Effector CD8-positive, alpha-beta T cell (primary cell): ENCODE measurements at places on chromosomes 11 and 22.

DNA sequence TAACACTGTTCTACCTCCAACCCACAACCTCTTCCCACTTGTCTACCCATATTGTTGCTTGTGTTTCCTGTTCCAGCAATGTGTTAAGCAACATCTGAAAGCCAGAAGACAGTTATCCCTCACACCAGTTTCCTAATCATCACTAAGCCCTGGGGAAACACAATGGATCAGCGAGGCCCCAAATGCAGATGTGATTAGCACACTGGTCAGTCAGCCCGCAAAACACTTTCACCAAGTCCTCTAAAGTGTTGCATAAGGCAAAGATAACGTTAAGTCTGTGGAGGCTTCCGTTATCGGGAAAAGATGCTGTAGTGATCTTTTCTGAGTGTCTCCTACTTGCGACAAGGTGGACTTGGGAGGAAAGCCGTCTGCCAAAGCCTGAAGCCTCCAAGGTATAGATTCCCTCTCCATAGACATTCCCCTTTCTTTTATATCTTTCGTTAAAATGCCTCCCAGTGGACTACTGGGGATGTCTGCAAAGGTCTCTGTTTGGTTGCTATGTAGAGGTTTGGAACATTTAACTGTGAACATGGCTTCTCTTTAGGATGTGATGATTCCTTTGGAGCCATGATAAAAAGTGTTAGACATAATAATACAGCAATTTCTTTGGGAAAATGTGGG is at the start of gene MS4A3:
Gene MS4A3 (plus strand): TSS at position 317 of the 621 bp plus-strand sequence. CDS start 4,496 bp downstream, outside the sequence.
- DNase-seq: no peak

- DNase-seq: no peak
These were observed 28.2 kb upstream of the E2F8 start for GRCh38 chr11:19268909-19269308.

DNA sequence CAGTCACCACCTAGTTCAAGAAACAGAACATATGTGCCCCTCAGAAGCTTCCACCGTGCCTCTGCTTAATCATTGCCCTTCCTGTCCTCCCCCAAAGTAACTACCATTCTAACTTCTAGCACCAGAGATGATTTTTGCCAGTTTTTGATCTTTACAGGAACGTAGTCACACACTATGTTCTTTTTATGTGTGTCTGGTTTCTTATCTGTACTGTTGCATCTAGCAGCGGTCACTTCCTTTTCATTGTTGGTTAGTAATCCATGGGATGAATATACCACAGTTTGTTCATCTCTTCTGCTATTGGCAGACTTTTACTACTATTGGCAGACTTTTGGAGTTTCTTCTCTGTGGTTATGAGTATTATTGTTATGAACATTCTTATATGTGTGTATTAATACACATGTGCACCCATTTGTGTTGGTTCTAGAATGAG is 34.6 kb downstream of the SPECC1L start:
- no peak for DNase-seq

DNA sequence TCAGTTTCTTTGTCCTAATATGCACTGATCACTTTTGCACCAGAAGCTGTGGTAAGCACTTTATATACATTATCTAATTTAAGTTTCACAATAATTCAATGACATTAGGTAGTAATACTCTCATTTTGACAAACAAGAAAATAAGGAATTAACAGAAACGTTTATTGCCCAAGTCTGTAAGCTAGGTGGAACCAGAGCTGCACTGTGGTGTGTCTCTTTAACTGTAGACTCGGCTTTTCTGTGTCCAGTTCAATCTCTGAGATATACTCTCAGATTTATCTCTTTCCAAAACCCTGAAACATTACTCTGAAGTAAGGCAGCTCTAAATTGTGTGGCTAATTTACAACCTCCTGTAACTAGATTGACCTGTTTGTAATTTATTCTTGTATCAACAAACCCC is 101.1 kb downstream of the MUC15 start:
- DNase-seq: no peak

- DNase-seq: no peak
These were observed 52.2 kb downstream of the IRAG1 start for GRCh38 chr11:10641177-10641911.

DNA sequence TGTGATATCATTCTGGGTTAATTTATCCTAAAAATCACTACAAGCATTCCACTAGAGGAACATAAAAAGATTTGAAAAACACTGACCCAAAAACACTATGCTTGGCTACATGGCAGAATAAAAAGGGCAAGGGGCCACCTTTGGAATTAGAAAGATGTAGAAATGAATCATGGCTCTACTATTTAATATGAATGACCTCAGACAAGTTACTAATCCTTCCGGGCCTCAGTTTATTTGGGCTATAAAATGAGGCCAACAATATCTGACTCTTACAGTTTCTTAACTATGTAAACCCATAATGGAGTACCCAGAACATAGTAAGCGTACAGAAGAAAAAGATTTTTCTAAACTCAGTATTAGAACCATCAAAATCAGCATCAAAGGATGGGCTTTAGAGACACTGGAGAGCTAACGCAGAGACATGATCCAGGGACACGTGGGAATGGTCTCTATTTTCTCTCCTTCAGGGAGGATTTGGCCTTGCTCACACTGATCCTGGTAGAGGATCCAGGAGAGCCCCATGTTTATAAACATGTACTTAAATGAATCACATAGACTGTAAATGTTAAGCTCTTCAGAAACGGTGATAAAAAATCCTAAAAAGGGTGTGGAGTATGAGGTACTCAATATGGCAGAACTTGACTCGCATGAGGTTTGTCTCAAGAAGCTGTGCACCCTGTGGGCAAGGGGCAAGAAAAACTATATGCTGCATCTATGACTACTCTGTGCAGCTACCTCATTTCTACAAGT is 288.4 kb upstream of the PITPNB start:
- no peak for DNase-seq

DNA sequence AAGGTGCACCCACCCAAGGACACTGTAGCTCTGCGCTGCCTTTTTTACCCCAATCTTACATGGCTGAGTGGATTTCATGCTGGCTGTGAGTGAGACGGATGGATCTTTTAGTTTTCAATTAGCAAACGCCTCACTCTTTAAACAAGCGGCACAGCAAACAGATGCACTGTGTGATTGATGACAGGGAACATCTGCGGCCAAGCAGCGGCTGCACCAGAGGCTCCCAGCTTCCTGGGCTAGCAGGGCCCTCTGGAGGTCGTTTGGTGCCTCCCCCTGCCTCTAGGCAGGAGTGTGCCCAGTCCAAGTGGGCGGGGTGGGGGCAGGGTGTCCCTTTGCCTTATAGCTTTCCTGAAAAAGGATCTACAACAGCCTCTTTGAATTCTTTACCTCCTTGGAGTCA is 2.1 kb upstream of the DRD2 start:
- no peak for DNase-seq

DNA sequence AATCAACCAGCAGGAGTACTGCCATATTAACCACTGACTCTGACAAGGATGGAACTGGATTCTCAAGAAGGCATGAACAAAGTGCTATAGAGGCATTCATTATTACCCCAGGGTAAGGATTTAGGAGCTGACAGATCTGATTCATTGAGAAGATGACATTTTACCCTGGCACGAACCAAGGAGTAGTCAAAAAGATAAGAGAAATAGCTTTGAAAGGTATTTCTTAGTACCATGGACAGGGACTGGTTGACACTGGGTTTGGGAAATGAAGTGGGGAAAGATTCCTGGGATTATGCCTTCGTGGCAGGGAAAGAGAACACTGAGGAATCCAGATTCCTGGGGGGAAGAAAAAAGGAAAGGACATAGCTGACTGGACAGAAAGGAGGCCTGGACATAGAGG is 5.1 kb upstream of the SAAL1 start:
- DNase-seq: no peak

GRCh38 chr22:36347094-36347493 is 40.7 kb downstream of the MYH9 start:
- DNase-seq: no peak

DNA sequence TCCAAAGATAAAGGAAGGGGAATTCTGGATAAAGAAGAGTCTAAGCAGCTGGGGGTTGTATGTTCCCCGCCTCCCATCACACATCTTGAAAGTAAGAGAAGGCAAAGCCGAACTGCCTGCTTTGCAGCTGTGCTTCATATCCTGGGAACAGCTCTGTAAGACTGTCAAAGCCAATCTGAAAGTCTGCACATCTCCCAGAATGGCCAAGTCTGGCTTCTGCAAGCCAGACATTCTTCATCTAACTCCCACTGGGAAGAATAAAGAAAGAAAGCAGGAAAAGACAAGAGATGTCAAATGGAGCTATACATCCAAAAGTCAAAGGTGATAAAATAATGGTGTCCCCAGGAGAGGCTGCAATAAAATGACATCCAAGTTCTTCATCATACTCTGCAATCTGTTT is 15.4 kb downstream of the MORC2 start:
- DNase-seq: no peak

DNA sequence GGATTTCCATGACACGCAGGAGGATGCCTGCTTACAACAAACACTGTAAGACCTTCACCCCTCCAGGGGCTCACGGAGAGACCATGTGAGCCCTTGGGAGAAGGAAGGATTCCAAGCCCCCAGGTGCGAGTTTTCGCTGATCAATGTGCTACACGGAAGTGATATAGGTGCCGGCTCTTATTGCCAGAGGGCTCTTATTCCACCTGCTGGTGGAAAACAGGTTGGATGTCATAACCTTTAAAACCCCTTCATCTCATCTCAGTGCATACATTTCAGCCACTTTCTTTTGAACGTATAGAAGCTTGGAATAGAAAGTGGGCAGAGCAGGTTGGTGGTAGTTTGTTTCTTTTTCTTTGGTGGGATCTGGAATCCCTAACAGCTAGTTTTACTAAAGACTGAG is 25.8 kb downstream of the LAYN start:
- no peak for DNase-seq

GRCh38 chr11:111871693-111872161 is 346 bp upstream of the ALG9 start:
- no peak for DNase-seq

- no peak for DNase-seq
These were observed 10.2 kb downstream of the GRAP2 start for GRCh38 chr22:39910876-39911613.

- no peak for DNase-seq
These were observed 13.3 kb upstream of the IL10RA start for GRCh38 chr11:117972629-117973502.

DNA sequence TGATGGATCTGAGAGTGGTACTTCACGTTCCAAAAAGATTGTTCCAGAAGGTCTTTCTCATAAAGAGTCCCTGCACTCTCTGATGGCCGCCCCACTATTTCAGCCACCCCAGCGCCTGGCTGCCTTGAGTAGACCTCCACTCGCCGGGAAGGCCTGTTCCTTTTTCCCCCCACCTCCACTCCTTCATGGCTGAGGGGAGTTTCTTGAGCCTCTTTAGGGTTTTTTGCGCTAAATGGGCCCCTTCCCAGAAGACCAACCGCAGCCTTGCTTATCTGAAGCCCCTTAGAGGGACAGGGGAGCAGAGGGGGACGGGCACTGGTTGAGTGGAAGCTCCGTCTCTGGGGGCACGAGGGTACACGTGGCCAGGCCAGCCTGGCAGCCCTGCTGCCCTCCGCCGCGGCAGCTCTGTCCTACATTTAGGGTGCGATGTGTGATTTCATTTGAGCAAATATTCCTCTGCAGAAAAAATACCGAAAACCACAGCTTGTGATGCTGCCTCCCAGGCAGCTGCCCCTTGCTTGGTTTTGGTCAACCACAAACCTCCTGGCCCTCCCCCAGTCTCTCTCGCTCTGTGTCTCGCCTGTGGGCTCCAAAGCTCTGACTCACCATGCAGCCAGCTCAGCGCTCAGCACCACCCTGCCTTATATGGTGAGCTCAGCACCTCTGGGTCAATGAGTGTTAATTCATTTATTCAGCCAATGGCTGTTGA is 88.7 kb downstream of the TP53I11 start:
- no peak for DNase-seq

DNA sequence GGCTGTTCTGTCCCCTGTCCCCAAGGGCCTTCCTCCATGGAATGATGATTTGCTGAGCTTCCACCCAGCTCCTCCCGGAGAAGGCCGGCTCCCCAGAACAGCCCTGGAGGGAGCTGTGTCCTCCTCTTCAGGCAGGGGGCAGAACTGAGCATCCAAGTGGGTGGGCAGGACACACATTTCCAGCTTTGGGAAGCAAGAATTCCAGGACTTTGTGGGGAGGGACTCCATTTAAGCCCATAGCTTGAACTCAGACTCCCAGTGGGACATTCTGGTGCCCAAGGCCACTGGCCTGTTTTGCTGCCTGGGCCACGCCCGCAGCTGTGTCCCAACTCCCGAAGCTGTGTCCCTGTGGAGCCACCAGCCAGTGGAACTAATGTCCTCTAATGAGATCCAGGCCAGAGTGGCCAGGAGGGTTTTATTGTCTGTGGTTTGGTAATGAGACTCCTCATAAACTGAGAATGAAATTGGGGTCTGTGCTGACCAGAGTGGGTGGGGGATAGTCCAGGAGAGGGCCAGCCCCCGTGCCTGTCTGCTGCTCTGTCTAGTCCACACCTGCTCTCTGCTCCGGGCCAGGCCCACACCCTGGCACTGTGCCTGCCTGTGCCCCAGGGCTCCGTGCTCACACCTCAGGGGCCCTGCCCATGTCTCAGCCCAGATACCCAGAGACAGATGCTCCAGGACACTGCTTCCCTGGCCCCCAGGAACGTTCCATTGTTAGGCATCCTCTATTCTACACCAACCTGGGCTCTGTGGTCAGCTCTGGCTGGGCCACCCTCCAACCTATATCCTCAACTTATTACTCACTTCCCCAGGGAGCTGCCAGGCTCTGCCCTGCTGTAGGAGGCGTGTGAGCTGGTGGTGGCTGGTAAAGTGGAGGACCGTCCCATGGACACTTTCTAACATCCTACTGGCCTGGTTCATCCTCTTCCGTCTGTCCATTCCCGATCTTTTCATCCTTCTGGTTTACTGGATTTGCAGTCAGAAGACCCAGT is 7.6 kb downstream of the NECTIN1 start:
- no peak for DNase-seq

DNA sequence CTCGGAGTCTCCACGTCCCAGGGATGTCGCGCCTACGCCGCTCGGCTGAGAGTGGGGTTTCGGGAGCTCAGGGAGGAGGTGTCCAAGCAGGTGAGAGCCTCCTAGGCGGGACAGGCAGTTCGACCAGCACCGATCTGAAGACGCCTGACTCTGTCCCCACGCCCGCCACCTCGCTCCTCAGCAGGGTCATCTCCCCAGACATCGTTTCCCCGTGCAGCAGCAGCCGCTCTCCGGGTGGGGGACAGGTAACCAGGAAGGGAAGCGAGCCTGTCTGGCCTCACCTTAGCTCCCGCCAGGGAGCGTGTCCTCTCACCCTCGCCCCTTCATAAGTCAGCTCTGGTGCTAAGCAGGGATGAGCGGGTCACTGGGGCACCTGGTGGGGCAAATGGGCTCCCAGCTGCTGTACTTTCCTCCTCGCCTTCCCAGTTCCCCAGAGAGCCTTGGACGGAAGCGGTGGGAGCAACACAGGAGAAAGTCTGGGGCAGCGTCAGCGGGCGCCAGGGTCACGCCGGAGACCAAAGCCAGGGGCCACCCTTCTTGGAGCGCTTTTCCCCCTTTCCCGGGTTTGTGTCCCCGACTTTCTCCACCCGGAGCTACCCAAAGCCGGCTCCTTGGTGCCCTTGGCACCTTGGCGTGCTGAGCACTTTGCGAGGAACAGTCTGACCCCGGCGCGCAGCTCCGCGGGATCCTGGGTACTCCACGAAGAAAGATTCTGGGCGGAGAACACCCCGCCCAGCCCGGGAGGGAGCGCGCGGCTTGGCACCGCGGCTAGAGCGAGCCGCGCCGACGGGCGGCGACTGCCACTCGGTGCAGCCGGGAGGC is 1.6 kb downstream of the SPON1 start:
- no peak for DNase-seq

- no peak for DNase-seq
These were observed 84.9 kb downstream of the ME3 start for GRCh38 chr11:86587264-86588193.
